ENCODE measurements at places on chromosomes 11 and 22. TPM values are rescaled to one million over a fixed set of nuclear protein-coding genes. Genes with fewer than 3 reads are reported as not detected.

The KRTAP5-1 gene
- polyA plus RNA-seq, result not detected

The PKNOX2 gene
- polyA plus RNA-seq, result 3.0 TPM

The MYO18B gene
- polyA plus RNA-seq, result not detected

The SLN gene
- polyA plus RNA-seq, result 56.5 TPM

The MS4A6E gene
- not detected for polyA plus RNA-seq

The SLC37A2 gene
- polyA plus RNA-seq, result 3.9 TPM

DNA sequence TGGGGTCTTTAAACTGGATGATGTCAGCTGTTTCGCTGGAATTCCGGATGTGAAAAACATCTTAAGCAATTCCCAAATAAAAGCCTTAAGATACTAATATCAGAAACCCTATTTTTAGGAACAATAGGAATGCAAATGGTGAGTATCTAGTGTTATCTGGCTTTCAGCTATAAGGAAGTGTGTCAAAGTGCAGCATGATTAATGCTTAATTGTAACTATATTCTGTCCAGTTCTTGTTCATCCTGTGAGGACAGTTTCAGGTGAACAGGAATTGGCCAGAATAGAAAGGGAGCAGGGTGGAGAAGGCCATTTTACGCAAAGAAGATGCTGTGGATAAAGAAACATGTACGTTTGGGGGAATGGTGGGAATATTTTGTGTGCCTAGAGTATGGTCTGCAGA, 108.2 kb downstream of the RASSF10 start:
- no peak for DNase-seq

- peak; percentile 37 for DNase-seq
These were observed 27.4 kb upstream of the SYT8 start for GRCh38 chr11:1807264-1807995.

DNA sequence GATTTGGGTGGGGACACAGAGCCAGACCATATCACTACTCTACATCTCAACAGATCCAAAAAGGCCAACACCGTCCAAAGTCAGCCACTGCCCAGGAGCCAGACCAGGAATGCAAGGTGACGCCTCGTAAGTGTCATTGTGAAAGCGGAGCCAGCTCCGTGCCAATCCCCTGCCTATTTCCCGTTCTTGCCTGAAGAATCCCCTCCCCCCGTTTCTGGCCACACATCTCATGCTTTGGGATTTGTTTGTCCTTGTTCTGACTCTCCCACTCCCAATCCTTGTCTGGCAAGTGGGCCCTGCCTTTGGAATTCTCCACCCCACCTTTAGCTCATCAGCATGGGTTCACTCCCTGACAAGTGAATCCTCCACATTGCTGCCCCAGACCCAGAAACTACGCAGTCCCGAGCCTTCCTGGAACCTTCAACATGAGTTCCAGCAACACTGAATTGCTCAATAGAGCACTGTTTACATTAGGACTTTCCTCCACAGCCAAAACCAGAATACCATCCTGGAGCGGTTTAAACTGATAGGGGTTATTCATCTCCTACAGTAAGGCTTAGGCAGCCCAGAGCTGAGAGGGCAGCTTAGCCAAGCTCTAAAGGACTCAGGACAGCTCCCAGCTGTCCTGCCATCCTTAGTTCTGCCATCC, 6.0 kb upstream of the SLC35C1 start:
- DNase-seq, result peak; percentile 76

DNA sequence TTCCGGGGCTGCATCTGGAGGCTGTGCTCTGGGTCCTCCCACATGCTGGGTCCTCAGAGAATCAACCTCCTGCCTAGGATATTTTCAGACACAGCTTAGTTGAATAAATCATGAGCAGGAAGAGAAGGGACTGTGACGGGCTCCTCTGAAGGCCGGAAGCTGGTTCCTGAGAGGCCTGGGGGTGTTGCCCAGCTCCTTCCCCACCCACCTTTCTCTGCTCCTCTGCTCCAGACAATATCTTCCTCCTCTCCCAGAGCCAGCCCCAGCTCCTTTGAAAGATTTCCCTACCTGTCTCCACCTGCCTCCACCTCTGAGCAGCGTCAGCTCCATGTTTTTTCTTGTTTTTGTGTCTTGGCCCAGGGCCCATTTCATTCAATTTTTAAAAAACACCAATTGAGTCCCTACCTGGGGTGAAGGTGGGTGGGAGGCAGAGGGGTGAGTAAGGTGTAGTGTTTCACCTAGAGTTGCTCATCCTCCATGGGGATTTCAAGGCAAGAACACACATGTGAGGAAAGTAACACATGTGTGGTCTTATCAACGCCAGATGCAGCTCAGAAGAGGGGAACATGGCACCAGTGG, 24.8 kb upstream of the THY1 start:
- no peak for DNase-seq

DNA sequence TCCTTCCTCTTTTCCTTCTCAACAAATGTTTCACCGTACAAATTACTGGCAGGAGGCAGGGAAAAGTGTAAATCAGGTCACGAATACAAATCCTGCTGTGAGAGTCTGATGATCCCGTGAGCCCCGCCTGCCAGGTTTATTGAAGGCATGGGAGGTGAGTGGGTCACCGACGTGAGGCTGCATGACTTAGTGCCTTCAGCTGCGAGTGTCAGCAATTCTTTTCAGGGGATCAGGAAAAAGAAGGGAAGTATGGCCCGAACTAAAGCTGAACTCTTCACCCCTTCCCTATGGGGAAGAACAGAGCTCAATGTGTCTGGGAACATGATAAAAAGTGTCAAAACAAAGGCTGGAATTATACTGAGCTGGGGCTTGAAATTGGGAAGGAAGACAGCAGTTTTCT, 166.2 kb downstream of the OPCML start:
- DNase-seq, result no peak

DNA sequence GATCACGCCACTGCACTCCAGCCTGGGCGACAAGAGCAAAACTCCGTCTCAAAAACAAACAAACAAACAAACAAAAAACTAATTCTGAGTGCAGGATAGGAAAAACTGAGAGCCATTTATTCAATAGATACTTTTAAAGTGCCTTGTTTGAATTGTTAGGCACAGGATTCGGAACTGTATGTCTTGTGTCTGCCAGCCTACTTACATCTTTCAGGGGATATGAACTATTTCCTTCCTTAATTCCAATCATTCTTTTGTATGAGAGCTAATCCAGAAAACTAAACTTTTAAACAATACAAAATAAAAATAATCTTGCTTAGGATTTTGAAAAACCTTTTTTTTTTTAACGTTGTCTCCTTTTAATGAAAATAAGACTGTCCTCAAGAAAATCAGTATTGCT, 12.6 kb downstream of the UVRAG start:
- DNase-seq, result no peak

- no peak for DNase-seq
These were observed 82.5 kb downstream of the C22orf31 start for GRCh38 chr22:28978863-28979796.

DNA sequence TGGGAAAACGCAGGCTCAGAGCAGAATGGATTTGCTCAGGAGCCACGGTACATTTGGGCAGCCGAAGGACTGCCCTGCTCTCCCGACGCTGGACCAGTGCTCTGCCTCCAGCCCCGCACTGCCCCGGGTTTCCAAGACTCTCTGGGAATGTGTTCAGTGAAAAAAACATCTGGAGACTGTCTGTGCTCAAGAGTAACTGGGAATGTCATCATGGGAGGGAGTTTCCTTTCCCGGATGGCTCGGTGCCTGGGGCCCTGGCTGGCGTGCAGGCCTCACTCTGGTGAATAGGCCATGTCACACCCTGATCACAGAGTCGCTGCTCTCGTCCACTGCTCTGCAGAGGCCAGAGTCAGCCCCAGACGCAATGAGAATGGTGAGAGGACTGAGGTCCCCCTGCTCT, 9.8 kb upstream of the APOL6 start:
- DNase-seq, result peak; percentile 55

DNA sequence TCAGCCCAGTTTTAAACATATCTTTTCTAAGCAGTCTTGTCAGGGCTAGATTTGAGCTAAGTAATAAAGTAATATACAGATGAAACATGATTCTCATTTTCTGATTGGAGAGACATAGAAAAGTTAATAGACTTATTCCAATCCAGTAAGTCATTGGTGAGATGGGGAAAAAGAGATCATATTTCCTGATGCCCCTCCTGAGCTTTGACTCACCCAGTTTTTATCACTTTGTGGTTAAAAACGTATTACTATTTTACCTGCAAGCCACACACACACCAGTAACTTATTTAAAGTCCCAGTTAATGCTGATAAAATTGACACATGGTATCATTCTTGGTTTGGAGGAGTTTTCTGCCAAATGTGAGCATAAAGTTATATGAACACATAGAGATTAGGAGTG, 306.8 kb downstream of the CADM1 start:
- DNase-seq, result no peak

GRCh38 chr11:78961247-78961646, 386.6 kb upstream of the NARS2 start:
- peak; percentile 57 for DNase-seq

DNA sequence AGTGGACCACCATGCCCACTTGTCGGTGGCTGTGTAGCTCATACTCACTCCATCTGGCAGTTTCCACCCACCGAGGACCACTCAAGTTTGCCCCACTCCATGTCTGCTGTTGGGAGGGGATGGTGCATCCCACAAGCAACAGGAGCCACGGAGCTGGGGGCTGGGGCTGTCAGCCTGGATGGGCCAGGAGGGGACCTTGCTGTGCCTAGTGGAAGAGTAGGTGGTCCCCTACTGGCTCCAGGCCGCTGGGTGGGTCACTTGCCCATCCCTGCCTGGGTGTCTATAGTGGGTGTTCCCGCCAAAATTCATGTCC, 57.0 kb downstream of the SMIM38 start:
- no peak for DNase-seq

DNA sequence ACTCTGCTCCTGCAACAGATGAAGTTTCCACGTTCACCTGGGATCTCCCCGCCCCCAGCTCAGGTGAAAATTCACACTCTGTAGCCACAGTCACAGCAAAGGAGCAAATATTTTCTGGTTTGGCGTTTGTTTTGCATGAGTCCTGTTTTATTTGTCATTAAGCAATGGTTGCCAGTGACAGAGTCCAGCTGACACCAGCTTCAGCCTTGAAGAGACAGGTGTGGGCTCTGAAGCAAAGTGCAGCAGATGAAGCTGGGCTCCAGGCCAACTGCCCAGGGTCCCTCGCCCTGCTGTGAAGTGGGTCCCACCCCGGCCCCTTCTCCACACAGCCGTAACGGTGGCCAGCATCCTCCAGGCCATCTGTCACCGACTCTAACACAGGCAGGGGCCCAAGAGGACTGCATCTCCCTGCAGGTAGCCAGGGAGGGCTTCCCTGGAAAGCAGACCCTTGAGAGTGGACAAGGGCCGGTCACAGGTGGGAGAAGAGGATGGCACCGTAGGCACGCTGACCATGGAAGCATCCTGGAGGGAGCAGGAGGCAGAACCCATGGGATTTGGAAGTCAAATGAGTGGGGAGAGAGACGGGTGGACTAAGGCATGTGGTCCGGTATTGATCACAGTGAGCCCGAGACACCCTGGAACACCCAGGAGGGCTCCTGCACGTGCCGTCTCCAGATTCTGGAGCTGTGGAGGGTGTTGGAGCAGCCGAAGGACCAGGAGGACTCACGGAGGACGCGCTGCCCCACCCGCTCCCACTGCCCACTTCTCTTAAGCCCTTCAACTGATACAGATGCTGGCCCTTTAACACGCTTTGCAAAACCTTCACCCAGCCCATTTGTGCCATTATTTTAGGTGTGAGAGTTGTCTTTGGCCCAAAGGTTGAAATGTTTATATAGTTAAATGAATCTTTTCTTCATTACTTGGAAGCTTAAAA, 294.5 kb downstream of the BRD1 start:
- peak; percentile 22 for DNase-seq

DNA sequence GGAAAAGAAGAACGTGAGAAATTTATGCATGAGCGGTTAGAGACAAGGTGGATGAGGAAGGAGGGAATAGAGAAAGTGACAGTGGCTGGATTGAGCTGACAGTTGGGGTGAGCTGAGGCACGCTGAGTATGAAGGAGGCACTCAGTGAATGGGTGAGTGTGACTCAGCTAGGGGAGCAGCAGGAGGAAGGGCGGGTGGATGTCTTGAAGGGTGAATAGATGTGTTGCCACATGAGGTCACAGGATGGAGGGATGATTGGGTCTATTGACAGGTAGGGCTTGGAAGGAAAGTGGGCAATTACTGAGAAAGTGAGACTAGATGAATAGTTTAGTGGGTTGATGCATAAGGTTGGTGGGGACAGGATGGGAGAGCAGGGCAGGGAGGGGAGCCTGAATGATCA, 8.0 kb downstream of the IFITM10 start:
- no peak for DNase-seq

DNA sequence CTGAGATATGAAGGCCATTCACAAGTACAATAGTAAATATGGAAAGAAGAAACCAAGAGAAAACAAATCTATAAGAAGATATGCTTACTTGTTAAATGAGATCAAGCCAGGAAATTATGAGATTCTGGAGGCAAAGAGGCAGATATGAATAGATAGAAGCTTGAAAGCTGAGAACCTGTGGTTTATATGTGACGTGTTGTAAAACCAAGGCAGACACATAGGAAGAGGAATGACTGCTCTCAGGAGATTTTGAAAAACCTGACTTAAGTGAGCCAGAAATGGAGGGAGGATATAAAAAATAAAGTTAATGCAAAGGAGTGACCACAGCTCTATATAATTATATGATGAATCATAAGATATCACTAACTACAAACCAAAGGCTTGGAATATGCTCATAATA, 1160.5 kb upstream of the CNTN5 start:
- no peak for DNase-seq

DNA sequence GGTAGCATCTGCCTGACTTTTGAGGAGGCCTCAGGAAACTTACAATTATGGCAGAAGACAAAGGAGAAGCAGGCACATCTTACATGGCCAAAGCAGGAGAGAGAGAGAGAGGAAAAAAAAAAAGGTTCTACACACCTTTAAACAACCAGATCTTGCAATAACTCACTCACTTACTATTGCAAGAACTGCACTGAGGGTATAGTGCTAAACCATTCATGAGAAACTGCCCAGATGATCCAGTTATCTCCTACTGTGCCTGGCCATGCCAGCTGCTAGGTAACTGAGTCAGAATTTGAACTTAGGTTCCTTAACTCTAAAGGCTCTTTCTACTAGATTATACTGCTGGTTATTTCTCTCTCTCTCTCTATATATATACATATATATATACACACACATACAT, 7.3 kb downstream of the HORMAD2 start:
- DNase-seq, result no peak

DNA sequence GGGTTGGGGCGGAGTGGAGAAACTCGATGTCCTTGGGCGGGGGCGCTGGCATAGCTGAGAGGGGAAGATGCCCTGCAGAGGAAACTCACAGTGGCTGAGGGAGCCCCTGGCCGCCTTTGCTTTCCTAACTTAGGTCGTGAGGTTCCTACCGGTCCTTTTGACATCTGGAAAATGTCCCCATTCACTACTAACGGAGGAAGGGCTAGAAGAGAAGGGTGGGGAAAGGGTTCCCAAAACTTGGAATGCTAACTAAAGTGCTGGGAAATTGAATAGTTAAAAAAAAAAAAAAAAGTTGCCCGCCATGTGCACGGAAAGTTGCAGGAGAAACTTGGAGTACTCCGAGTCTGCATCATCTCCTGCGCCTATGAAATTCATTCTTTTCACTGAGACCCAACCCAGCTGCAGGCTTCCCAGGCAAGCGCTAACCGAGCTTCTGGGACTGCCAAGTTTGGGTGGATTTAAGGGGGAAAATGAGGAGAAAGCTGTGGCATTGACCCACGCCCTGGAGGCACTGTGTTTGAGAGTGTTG, 796 bp downstream of the TIMP3 start:
- no peak for DNase-seq

- no peak for DNase-seq
These were observed 45.3 kb upstream of the RTL6 start for GRCh38 chr22:44543362-44543761.

- peak; percentile 42 for DNase-seq
These were observed 15.1 kb downstream of the UQCR10 start for GRCh38 chr22:29782061-29782845.

All from hepatocyte (in vitro differentiated cells).